ENCODE measurements at places on chromosomes 11 and 22.

DNA sequence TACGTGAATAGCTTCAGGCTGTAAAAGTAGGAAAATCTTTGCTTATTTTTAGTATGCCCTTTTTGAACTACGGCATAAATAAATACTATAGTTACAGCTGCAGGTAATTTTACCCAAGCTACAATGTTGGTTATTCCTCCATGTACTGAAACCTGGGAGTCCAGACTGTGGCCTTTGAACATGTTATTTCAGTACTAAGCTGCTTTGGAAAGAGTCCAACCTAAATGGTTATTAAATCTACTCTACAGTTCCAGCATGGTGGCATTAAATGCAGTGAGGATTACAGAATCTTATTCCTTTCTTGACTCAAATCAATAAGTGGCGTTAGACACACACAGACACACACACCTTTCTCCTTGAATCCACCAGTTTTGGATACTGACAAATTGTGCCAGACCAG lies 165.1 kb downstream of the MSANTD4 start:
- DNase-seq = no peak

DNA sequence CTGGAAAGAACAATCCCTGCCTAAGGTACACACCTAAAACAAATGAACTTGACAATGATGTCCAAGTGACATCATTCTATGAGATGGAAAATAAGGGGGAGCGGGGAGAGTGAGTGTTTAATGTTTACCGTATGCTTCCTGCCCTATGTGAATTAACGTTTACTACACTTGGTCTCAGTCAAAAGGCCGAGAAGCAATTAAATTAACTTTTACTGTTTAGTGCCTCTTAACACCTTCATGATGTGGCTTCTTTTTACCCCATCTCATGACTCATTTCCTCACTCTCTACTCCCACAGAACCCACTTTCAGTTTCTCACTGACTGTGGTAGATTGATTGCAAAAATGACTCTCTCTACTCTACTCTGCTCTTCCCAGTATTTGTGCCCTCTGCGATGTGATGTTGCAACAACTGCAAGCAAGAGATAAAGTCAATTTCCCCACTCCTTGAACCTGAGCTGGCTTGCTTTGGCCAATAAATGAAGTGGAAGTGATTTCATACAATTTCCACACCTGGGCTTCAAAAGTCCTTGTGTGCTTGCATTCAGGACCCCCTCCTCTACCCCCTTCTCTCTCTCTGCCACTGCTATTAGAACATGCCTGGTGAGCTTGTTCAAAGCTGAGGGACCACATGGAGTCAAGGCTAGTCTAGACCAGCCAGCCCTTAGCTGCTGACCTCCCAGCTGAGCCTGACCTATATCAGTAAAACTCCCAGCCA lies 11.6 kb upstream of the ALKBH3 start:
- DNase-seq = no peak

DNA sequence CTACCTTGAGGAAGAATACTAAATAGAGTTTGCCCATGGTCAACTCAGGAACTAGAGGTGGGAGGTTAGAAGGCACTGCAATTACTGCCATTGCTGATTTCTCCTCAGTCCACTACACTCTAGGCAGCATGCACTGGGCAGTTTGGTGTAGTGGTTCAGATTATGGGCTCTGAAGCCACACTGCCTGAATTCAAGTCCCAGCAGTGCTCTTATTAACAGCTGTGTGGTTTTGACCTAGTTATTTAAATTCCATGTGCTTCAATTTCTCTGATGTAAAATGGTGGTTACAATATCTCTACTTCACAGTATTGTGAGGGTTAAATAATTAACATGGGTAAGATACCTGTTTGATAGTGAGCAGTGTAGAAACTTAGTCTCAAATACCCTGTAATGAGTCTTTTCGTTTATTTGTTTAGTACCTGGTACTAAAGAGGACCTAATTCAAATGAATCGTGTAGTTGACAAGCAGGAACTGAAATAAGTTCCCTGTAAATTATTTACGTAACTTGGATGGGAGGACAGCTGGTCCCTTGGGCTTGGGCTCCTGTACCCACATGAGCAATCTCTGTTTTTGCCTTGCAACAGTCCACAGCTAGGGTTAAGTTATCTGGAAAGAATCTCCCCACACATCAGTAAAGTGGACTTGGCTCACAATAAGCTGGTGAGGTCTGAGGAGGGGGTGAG lies 17.8 kb downstream of the PRR5L start:
- no peak for DNase-seq

GRCh38 chr11:77112641-77113381 lies 10.2 kb downstream of the OMP start:
- no peak for DNase-seq

Data from tibial artery (tissue), 4 donors.